DMS153 (cell line): ENCODE measurements at places on chromosomes 6 and 20.

GRCh38 chr6:170202416-170203135 lies 88.3 kb downstream of the DLL1 start:
- no peak for DNase-seq

DNA sequence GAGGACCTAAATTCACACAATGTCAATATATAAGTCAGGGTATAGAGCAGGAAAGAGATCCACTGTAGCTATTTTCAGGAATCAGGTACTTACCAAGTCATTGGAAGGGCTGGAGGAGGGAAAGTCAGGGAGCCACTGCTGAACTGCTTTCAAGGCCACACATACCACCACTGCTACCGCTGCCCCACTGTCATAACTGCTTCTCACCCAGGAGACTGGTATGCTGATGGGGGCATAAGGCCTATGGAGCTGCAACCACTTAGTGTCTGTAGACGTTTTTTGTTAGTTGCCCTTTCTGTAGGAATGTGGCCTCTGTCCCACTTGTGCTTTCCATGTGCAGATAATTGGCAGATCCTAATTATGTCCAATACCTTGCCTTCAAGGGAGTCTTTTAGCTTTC lies 5.4 kb downstream of the SMAP1 start:
- no peak for DNase-seq

DNA sequence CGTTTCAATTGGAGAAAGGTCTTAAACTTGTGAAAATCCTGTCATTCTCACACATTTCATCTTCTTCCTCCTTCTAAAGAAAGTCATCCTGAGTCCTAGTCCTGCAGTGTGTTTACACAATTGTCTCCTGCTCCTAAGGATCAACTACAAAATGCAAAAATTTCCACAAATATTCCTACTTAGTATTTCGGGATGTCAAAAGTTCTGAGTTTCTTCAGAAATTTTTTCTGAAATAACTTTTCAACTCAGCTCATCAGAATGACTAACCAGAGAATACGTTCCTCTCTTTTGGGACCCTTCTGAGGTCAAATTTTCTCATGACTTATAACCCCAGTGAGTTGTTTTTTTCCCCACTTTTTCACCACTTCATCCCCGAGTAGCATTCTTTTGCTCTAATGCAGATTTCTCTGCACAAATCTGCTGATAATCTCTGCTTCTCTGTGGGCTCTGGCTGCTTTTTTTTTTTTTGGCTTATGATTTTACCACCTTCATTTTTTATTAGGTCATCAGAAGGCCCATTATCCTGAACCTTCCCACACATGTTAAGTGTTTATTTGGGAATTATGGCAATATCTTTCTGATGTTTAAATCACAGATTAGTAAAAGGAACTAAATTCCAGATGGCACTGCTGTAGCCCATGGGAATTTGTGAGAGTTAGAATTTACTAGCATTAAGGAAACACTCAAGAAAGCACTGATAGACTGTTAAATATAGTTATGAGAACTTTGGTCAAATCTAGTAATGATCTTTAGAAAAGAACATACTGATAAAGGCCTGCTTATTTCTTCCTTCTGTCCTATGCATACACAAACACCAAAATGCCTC lies 41.4 kb downstream of the MAP3K5 start:
- no peak for DNase-seq

DNA sequence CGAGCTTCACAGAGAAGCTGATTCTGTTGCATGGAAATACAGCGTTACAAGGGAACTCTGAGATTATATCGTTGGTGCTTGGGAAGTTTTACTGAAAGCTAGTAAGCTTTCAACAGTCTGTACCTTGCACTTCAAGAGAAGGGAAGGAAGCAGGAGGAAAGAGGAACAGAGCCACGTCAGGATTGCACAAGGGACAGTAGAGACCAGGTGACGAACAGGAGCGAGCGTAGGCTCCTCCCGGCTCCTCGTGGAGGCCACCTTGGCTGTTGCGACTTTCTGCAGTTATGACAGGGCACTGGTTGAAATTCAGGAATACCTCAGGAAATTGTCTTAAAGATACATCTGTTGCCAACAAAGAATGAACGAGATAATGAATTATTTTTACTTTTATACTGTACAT lies 18.8 kb downstream of the RTF2 start:
- no peak for DNase-seq

- no peak for DNase-seq
These were observed 83.6 kb upstream of the C20orf144 start for GRCh38 chr20:33578510-33578909.

DNA sequence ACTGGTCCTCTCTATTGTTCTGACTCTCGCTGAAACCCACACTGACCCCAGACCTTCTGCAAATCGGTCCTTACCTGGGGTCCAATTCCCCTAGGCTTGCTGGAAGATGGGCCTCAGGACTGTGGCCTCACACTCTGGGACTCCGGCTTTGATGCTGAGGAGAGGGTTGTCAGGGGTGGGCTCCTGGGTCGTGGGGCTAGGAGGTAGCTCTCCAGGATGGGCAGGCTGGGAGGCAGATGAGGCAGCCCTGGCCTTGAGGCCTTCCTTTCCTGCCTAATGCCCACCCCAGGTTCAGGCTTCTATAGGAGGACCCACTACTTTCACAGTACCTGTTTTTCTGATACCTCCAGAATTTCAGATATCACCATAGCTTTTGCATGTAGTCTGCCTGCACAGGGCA lies 21.4 kb downstream of the HLA-F start:
- DNase-seq = no peak

GRCh38 chr6:166663568-166663967 lies 36.5 kb upstream of the RPS6KA2 start:
- DNase-seq = no peak

- DNase-seq = no peak
These were observed 194.2 kb downstream of the SLC35F1 start for GRCh38 chr6:118101220-118101619.

DNA sequence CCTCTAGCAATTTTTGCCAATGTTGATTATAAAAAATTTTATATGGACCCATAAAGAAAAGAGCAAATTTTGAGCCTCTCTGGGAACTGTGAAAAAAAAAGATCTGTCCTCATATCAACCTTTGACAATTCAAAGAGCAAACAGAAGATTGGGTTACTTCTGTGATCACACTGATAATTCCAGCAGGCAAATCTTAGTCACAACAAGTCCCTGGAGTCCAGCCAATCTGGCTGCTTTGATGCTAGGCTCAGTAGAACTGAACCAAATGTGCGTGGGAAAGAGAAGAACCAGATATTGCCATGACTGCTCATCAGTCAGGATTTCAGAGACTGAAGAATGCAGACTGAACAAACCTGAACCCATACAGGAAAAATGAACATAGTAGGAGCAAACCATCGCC lies 438.4 kb upstream of the FLRT3 start:
- DNase-seq = no peak

- DNase-seq = no peak
These were observed 41.7 kb downstream of the CHMP4B start for GRCh38 chr20:33852626-33853506.

DNA sequence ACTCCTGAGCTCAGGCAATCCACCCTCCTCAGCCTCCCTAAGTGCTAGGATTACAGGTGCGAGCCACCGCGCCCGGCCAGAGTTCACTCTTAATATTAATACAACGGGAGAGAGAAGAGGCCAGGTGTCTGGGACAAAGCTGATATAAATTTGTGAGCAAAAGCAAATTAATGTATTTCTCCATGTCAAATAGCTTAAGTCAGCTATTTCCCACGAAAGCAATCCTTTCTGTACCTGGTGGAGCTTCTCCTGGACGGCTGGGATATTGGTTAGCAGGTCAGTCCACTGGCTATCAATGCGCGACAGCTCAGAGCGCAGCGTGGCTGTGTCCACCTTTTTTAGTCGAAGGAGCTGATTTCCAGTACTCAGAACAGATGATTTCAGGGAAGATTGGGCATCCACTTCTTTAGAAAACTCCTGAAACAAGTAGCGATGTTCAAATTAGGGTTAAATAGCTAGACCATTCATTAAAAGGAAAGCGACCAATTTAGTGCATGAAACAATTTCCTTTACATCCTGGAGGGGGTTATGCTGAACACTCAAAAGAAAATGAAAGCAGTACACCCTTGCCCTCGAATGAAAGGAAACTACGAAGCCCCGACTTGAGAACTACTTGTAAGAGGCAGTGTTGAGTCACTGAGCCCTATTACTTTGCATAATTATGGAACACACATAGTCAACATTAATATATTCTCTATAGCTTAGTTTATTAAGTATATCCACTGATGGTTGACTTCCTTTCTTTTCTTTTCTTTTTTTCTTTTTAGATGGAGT lies 403.4 kb downstream of the SYNE1 start:
- DNase-seq = no peak

DNA sequence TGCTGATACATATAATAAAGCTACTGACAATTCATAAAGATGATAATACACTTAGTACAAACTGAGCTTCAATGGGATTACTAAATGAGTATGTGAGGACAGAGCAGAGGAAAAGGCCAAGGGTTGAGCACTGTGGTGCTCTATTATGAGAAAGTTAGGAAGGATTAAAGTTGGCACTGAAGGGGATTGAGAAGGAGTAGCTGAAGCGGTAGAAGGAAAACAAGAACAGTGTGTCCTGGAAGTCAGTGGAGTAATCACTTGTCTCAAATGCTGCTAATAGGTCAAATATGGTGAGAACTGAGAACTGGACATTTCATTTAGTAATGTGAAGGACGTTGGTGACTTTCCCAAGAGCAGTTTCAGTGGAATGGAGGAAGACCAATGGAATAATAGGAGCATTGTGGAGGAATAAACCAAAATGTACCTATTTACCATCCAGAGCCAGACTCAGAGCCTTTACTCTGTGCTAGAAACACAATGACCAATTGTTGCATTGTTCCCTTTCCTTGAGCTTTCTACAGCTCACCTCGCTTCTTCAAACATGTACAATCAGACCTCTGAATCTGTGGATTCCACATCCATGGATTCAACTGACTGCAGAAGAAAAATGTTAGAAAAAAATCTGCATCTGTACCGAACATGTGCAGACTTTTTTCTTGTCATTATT lies 255.9 kb downstream of the LAMA2 start:
- DNase-seq = no peak

GRCh38 chr6:94377835-94378234 lies 958.5 kb upstream of the EPHA7 start:
- no peak for DNase-seq

DNA sequence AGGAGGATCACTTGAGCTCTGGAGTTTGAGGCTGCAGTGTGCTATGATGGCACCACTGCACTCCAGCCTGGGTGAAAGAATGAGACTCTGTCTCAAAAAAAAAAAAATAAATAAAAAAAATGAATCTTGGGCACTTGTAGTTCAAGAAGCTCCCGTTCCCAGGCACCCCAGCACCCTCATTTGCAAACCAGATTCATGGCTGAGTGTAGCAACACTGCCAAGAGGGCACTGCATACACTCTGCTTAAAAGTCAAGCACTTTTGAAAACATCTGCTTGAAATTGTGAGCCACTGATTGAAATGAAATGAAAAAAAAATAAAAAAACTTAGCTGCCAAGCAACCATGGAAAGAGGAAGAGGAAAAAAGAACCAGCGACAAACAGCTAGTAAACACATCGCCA lies 124.7 kb upstream of the SASH1 start:
- DNase-seq = no peak

GRCh38 chr6:106536357-106536756 lies 92.9 kb downstream of the RTN4IP1 start:
- no peak for DNase-seq
